ENCODE measurements at places on chromosomes 3 and 15.

- no peak for DNase-seq
Measured at GRCh38 chr3:39276746-39277145, 3.1 kb downstream of the CX3CR1 start.

GRCh38 chr3:3923619-3924018, 124.4 kb downstream of the LRRN1 start:
- no peak for DNase-seq

GRCh38 chr3:30518181-30518864, 88.1 kb upstream of the TGFBR2 start:
- DNase-seq, result no peak

DNA sequence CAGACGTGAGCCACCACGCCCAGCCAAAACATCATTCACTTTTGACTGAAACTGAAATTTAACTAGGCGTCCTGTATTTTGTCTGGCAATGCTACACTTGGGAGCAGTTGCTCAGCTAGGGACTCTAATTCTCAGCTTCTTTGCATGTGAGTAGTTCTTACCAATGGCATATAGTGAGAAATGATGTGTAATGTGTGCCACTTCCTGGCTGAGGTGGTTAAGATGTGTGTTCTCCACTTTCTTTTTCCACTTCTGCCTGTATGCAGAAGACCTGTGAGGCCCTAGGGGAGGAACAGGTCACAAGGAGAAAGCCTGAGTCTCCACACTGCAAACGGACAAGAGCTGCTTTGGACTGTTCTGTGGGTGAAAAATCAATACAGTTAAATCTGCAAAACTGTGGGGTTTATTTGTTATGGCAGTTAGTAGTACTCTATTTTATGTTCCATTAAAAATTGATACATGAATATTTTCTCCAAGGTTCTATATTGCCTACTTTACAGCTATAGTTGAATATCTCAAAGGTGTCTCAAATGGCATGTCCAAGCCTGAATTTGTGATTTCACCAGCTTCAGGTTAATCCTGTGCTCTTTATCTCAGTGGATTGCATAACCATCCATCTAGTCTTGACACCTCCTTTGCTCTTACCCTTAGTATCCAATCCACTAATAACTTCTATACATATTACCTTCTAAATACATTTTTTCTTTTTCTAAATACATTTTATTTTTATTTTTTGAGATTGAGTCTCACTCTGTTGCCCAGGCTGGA, 59.3 kb downstream of the NR1D2 start:
- peak; percentile 55 for DNase-seq

- DNase-seq, result peak; percentile 59
Measured at GRCh38 chr3:101963902-101964362, 114.6 kb downstream of the NFKBIZ start.

All from activated CD4-positive, alpha-beta T cell treated with anti-CD3 and anti-CD28 coated beads for 36 hours (primary cell).